IPS DF 6.9 (cell line): ENCODE measurements at places on chromosomes 1 and 21.

DNA sequence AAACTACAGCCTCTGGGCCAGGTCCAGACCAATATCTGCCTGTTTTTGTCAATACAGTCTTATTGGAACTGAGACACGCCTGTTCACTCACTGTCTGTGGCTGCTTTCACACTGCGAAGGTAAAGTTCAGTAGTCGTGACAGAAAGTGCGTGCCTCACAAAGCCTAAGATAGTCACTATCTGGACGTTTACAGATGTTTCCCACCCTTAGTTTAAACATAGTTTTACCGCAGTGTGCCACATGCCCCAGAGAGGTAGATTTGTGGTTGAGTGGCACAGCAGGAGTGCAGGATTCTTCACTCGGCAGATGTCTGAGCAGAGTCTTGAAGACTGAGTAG is 61.9 kb downstream of the NFASC start:
- H3K27me3 ChIP-seq, result no peaks in the 10 kb centered on the region
- H3K27ac ChIP-seq, result no peak overlapping the region
- peaks cover 11% of the 10 kb centered on the region for H3K4me1 ChIP-seq
- H3K4me3 ChIP-seq, result no peak overlapping the region
- no peak for DNase-seq

DNA sequence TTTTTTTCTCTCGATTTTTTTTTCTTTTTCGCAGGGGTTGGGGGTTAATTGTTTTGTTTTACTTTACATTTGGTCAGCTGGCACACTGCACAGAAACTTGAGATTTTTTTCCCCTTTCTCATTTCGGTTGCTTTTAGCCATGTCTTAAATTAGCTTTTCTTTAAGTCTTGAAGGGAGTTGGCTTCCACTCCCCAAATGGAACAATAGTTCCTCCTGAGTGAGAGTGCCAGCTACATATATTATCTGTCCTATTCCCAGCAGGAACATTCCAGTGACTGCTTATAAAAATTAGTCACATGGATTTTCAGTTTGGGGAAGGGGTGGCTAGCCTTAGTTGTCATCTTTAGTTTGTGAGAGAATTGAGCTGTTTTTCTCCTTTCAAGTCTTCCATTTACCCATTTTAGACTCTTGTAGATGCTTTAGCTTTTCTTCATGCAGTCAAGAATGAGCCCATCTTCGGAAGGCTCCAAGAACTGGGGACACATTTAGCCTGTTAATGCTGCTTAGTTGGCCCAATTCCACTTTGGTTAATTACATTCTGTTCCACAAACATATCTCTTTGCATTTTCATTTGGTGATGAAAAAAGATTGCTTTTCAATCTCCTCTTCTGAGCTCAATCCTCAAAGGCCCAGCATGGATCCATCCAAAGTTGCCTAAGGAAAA is 510.1 kb upstream of the CXADR start:
- no peaks in the 10 kb centered on the region for H3K36me3 ChIP-seq
- no peaks in the 10 kb centered on the region for H3K4me1 ChIP-seq
- no peaks in the 10 kb centered on the region for H3K27me3 ChIP-seq
- no peak overlapping the region for H3K4me3 ChIP-seq

- H3K36me3 ChIP-seq, result peaks cover 50% of the 10 kb centered on the region
- H3K27me3 ChIP-seq, result no peaks in the 10 kb centered on the region
- H3K4me3 ChIP-seq, result no peak overlapping the region
- no peak for DNase-seq
- peaks cover 3% of the 10 kb centered on the region; the same call in 1 of the 2 replicates for H3K4me1 ChIP-seq
- H3K27ac ChIP-seq, result no peak overlapping the region
Measured at GRCh38 chr1:212979340-212980122, 29.2 kb downstream of the VASH2 start.

- no peak for DNase-seq
- H3K4me3 ChIP-seq, result no peak overlapping the region
- no peak overlapping the region for H3K27ac ChIP-seq
- peaks cover 1% of the 10 kb centered on the region; the same call in 1 of the 2 replicates for H3K4me1 ChIP-seq
Measured at GRCh38 chr1:95509989-95510388, 276.0 kb downstream of the RWDD3 start.

DNA sequence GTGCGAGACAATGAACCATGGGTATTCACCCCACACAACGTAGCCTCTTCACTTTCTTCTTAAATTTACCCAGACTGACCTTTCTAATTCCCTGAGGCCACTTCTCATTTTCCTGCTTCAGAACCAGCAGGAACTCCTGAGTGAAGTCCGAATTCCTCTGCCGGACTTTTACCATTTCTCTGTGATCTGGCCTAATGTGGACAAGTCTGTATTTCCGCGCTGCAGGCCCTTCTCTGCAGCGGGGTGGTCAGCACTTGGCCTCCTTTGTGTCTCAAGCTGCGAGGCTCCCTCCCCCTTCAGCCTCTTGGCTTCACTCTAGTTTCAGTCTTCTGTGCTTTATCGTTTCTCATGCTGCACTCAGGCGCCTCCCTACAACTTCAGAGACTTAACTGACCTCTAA is 9.4 kb upstream of the CTBS start:
- no peak overlapping the region for H3K4me3 ChIP-seq
- H3K36me3 ChIP-seq, result no peaks in the 10 kb centered on the region
- H3K27ac ChIP-seq, result no peak overlapping the region

GRCh38 chr1:115317101-115318012 is 20.7 kb downstream of the NGF start:
- no peak for DNase-seq
- no peaks in the 10 kb centered on the region for H3K36me3 ChIP-seq
- H3K27ac ChIP-seq, result no peak overlapping the region
- H3K4me3 ChIP-seq, result no peak overlapping the region

DNA sequence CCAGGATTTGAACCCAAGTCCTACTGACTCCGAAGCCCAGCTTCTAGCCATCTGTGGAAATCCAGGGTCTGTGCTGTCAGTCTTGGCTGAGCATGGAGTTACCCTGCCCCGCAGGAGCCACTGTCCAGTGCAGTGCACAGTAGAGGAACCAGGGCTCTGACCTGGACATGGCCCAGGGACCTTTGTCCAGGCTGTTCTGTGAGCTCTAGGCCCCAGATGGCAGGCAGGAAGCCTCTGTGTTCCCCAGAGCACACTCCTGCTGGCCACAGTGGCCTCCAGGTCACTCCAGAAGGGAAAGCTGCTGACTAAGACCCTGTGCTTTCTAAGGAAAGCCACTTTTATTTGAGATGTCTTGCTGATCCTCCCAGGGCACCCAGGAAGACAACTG is 13.8 kb downstream of the S100A7A start:
- no peak overlapping the region for H3K4me3 ChIP-seq
- no peaks in the 10 kb centered on the region for H3K36me3 ChIP-seq
- peaks cover 2% of the 10 kb centered on the region; the same call in 1 of the 2 replicates for H3K4me1 ChIP-seq
- no peak overlapping the region for H3K27ac ChIP-seq
- H3K27me3 ChIP-seq, result no peaks in the 10 kb centered on the region
